Progenitor cell of endocrine pancreas (in vitro differentiated cells): ENCODE measurements at places on chromosomes 5 and 9. TPM values are rescaled to one million over a fixed set of nuclear protein-coding genes. Genes with fewer than 3 reads are reported as not detected.
A peak's percentile ranks its signal among the peaks of the same experiment; 100 is the strongest.

DNA sequence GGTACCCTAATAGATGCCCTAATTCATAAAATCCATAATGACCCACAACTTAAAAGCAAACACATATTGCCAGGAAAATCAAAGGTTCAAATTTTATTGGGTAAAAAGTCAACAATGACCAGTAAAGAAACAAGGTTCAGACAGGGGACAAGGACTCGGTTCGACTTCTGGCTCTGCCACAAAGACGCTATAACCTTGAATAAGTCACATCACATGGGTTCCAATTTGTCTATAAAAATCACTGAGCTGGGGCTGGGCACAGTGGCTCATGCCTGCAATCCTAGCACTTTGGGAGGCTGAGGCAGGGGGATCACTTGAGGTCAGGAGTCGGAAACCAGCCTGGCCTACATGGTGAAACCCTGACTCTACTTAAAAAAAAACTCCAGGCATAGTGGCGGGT, 80.5 kb downstream of the SERINC5 start:
- DNase-seq, result no peak
- no peaks in the 10 kb centered on the region for H3K27me3 ChIP-seq
- peaks cover 13% of the 10 kb centered on the region for H3K4me1 ChIP-seq

GRCh38 chr5:151041577-151042268, 21.3 kb downstream of the GPX3 start:
- no peaks in the 10 kb centered on the region for H3K4me1 ChIP-seq
- DNase-seq, result no peak
- H3K27me3 ChIP-seq, result no peaks in the 10 kb centered on the region
- H3K36me3 ChIP-seq, result peaks cover 27% of the 10 kb centered on the region

GRCh38 chr5:68441309-68442073, 225.9 kb downstream of the PIK3R1 start:
- H3K27me3 ChIP-seq, result peaks cover 4% of the 10 kb centered on the region
- H3K4me1 ChIP-seq, result no peaks in the 10 kb centered on the region
- H3K36me3 ChIP-seq, result no peaks in the 10 kb centered on the region
- no peak for DNase-seq
- no peak overlapping the region for H3K27ac ChIP-seq

DNA sequence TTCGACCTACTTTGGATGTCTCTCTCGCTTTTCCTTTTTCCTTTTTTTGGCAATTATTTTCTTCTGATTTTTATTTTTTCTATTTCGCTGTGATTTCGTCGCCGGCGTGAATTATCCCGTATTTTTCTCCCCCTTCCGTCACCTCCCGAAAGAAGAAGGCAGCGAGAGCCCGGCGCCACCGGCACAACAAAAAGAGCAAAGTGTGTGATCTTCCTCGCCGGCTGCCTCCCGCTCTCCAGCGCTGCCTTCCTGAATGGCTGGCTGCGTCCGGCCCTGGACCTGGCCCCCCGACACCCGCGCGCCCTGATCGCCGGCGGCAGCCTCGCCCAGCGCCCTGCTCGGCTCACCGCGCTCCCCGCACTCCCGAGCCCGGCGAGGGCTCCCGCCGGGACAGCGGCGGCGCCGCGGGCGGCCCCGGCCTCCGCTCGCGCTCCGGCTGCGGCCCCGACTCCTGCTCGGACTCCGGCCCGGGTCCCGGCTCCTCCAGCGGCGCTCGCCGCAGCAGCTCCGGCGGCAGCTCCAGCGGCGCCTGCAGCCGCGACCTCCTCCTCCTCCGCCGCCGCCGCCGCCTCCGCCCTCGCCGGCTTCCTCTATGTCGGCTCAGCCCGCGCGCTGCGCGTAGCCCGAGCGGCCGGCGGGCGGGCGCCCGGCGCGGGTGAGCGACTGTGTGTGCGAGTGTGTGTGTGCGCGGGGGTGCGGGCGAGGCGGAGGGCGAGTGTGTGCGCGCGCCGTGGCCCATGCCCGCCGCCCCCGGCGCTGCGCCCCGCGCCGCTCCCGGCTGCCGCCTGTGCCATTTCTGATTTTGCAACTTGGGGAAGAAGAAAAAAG, 960 bp downstream of the NR2F1 start:
- H3K36me3 ChIP-seq, result peaks cover 15% of the 10 kb centered on the region
- peak; percentile 54 for DNase-seq
- peaks cover 22% of the 10 kb centered on the region for H3K4me1 ChIP-seq
- H3K27me3 ChIP-seq, result peaks cover 36% of the 10 kb centered on the region
- peak overlapping the region; percentile 64 for H3K4me3 ChIP-seq

DNA sequence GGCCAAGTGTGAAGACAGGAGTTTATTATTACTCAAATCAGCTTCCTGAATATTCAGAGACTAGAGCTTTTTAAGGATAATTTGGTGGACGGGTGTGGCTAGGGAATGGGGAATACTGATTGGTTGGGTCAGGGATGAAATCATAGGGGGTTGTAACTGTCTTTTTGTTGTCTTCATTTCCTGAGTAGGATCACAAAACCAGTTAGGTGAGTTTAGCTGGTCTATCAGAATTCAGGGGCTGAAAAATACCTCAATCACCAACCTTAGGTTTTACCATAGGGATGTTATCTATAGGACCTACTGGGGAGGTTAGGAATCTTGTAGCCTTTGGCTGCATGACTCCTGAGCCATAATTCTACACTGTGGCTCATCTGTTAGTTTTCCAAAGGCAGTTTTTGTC, 235.8 kb downstream of the YTHDC2 start:
- DNase-seq, result no peak
- no peak overlapping the region for H3K4me3 ChIP-seq
- peaks cover 4% of the 10 kb centered on the region for H3K4me1 ChIP-seq
- no peak overlapping the region for H3K27ac ChIP-seq

- no peak overlapping the region for H3K27ac ChIP-seq
- no peaks in the 10 kb centered on the region for H3K27me3 ChIP-seq
- H3K4me3 ChIP-seq, result no peak overlapping the region
- H3K4me1 ChIP-seq, result peaks cover 1% of the 10 kb centered on the region
- no peak for DNase-seq
Measured at GRCh38 chr9:6616951-6617602, 28.5 kb downstream of the GLDC start.

The PLPP7 gene
- 3.6 TPM in 2 replicates for total RNA-seq

GRCh38 chr9:127083138-127083980, 39.1 kb downstream of the ANGPTL2 start:
- no peak for DNase-seq
- no peaks in the 10 kb centered on the region for H3K4me1 ChIP-seq
- H3K27me3 ChIP-seq, result peaks cover 4% of the 10 kb centered on the region
- H3K27ac ChIP-seq, result no peak overlapping the region
- H3K4me3 ChIP-seq, result no peak overlapping the region

The P4HA2 gene
- 18.5 and 23.8 TPM in 2 replicates for total RNA-seq

GRCh38 chr9:86020731-86021130, 78.6 kb downstream of the GOLM1 start:
- no peaks in the 10 kb centered on the region for H3K4me1 ChIP-seq
- H3K36me3 ChIP-seq, result peaks cover 47% of the 10 kb centered on the region
- no peaks in the 10 kb centered on the region for H3K27me3 ChIP-seq
- no peak overlapping the region for H3K4me3 ChIP-seq
- DNase-seq, result no peak

DNA sequence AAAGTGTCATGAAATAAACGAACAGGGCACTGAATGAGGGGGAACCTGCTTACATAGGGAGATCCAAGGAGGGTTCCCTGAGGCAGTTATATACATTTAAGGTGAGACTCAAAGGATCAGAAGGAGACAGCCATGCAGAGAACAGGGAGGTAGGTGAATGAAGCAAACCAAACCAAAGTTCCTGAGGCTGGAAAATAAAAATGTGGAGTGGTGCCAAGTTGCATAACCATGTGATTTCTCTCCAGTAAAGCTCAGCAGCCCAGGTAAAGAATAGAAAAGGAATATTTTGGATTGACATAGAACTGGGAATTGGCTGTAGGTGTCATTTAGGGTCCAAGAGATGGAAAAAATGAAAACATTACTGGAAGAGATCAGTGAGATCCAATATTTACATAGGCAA, 110.7 kb downstream of the CAAP1 start:
- H3K4me3 ChIP-seq, result no peak overlapping the region
- no peaks in the 10 kb centered on the region for H3K36me3 ChIP-seq
- no peaks in the 10 kb centered on the region for H3K4me1 ChIP-seq
- no peak for DNase-seq

DNA sequence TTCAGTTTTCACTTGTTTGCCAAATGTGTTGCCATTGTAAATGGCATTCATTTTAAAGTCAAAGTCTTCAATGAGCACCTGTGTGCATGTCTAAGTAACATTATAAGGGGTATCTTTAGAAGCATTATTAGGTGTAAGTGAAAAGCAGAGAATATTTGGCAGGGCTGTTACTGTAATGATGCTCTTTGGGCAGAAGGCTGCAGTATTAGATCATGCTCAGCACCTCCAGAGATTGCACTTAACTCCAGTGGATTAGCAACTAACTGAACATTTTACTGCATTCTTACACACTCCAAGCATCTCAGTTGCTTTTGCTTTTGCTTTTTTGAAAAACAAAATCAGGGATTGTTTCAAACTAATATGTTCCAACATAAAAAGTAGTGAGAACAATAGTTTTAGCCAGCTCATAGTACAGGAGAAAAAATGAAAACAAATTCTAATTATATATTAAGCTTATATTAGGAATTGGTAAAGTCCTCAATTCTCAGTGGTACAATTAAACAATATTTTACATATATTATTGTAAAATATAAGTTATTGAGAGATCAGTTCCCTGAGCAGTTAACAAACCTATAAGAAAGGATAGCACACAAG, 1740.9 kb upstream of the CDH9 start:
- H3K4me3 ChIP-seq, result no peak overlapping the region
- H3K36me3 ChIP-seq, result no peaks in the 10 kb centered on the region
- peaks cover 12% of the 10 kb centered on the region for H3K4me1 ChIP-seq
- no peak overlapping the region for H3K27ac ChIP-seq
- DNase-seq, result no peak

GRCh38 chr5:56871777-56872176, 37.6 kb upstream of the SETD9 start:
- DNase-seq, result no peak
- H3K27me3 ChIP-seq, result no peaks in the 10 kb centered on the region
- H3K4me3 ChIP-seq, result no peak overlapping the region
- H3K27ac ChIP-seq, result no peak overlapping the region

The NOXA1 gene
- total RNA-seq, result 15.3 and 16.3 TPM in 2 replicates

DNA sequence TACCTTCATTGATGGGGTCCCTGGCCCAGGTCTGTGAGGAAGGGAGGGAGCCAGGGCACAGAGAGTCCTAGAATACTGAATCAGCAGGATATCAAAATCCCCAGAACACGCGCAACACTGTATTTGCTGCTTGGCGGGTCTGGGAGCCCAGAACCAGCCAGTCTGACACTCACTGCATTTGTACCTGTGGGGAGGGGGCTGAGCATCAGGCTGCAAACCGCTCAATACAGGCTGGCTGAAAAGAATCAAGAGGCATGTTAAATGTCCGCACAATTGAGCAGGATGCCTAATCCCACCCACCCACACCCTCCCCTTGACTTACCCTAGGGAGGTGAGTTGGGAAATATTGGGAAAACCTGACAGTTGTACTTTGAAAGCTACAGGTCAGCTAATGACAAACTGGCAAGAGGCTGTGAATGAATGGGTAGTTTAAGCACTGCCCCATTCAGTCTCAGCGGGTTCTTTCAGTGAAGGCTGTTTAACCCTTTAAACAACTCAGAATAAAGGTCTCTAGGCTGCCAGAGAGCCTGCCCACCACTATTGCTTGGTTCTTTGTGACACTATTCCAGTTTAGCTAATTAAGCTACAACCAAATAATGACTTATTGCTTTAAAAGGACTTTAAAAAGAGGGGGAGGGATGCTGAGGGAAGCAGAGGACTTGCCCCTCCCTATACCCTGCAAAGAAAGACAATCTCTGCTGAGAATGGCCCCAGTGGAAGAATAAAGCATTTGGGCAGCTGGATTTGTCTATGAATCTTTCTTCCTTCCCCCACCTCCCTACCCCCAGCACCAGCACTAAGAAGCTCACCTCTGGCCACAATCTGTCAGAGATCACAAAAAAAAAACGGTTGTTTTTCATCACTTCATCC, 5.0 kb downstream of the SPRY4 start:
- H3K36me3 ChIP-seq, result peaks cover 2% of the 10 kb centered on the region
- no peak overlapping the region for H3K27ac ChIP-seq
- H3K4me1 ChIP-seq, result peaks cover 40% of the 10 kb centered on the region

DNA sequence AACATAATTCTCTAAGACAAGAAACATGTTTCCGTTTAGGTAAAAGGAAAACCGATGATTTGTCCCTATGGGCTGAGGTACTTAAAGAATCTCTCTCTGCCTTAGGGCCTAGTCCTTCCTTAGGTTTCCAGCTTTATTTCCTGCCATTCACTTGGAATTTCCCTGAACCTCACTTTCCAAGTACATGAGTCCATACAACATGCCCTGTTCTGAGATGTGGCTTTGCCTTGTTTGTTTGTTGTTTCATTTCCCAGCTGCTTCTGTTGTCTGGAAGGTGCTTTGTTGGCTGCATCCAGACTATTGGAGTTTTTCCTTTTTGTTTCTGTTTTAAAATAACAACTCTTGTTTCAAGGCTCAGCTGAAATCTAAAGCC, 95.2 kb downstream of the ALDH1A1 start:
- no peaks in the 10 kb centered on the region for H3K36me3 ChIP-seq
- no peak overlapping the region for H3K27ac ChIP-seq
- no peak for DNase-seq
- no peak overlapping the region for H3K4me3 ChIP-seq

DNA sequence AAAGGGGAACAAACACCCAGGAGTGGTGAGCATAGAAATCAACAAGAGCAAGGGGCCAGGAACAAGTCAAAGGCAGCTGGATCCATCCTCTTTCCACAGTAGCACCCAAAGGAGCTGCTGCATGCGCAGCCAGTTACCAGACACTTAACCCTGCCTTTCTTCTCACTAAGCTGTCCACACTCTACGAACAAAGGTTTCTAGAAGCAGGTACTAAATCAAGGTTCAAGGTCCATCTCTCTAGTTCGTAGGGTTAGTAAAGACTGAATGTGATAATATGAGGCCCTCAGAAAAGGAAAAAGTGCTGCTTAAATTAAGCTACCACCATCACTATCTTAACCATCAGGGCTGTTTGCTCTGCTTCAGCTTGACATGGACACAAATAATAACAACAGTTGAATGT, 121.2 kb upstream of the NIPBL start:
- no peaks in the 10 kb centered on the region for H3K36me3 ChIP-seq
- DNase-seq, result no peak
- H3K27me3 ChIP-seq, result peaks cover 7% of the 10 kb centered on the region
- no peak overlapping the region for H3K27ac ChIP-seq
- H3K4me1 ChIP-seq, result no peaks in the 10 kb centered on the region

- peaks cover 3% of the 10 kb centered on the region for H3K36me3 ChIP-seq
- peaks cover 1% of the 10 kb centered on the region for H3K4me1 ChIP-seq
- DNase-seq, result no peak
- H3K4me3 ChIP-seq, result no peak overlapping the region
- no peak overlapping the region for H3K27ac ChIP-seq
- no peaks in the 10 kb centered on the region for H3K27me3 ChIP-seq
Measured at GRCh38 chr9:92725766-92726165, 38.9 kb downstream of the BICD2 start.
